ENCODE measurements at places on chromosomes 7 and 10.
A peak's percentile ranks its signal among the peaks of the same experiment; 100 is the strongest.

GRCh38 chr7:104627516-104627915 lies 299.1 kb downstream of the LHFPL3 start:
- no peak for DNase-seq

DNA sequence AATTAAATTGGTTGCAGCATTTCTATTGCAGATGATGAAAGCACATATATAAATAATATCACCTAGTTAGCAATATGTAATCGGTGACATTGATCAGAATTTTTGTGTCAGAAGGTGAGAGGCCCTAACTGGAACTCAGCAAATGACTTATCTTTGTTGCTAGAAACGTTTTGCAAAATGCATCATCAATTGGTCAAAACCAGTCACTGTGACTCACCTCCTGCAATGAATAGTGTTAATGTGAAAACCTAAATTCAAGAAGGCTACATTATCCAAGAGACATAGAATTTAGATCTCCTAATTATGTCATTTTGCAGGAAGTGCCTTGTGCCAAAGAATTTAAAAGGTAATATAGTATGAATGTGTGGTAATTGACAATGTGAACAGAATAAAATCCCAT lies 9.8 kb upstream of the PNLIPRP3 start:
- DNase-seq: no peak

DNA sequence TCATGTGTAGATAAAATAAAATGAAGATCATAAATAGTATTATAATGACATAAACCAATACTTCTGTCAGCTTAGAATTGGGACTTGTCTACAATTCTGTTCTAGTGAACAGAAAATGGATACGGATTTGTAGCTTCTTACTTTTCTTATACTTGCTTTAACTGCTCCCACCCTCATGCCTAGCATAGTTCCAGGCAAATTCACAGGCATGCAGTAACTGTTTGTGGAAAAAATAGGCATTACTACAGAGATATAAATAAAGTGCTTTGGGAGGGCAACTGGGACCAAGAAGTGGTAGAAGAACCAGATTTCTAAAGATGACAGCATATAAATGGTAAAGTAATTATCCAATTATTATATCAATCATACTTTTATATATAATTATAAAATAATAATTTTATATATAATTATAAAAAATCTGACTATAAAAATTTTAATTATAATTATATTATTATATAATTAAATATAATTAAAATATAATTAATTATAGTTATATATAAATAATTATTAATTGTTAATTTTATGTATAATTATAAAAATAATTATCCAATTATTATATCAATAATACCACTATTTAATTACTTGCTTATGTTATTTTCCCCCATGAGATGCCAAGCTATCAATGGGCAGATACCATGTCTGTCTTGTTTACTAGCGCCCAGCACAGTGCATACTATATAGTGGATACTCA lies 144.1 kb downstream of the NOC3L start:
- DNase-seq: no peak

DNA sequence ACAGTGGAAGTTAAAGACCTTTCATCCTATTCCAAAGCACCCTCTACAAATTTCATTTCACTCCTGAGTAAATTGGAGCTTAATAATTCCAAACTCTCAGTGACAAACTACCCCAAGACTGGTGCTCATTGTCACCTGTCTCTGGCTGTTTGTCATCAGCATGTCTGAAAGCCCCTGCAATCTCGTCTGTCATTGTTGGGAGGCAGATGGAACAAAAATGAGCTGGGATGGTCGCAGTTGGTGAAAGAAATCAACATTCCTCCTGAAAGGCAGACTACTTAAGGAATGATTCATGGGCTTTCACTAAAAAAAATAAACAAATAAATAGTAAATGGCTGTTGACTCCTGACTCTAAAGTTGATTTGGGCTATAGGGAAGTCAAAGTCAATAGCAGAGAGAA lies 69.7 kb upstream of the PALS2 start:
- DNase-seq: no peak

DNA sequence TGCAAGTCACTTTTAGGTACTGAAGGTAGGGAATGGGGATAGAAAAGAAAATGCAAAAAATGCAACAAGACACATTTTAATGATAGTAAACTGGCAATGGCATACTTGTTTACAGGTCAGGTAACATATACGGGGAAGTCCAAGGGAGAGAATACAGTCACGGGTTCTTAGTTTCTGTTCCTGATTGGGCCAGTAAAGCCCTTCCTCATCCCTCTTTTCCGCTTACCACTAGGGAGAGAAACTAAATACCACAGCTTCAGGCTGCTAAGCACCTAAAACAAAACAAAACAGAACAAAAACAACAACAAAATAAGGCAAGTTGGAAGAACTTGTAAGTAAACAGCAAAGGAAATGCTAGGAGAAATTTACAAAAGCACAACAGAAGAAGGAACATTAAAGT lies 65.2 kb upstream of the OGDHL start:
- DNase-seq: peak; percentile 2

- DNase-seq: no peak
These were observed 234.1 kb downstream of the FOXP2 start for GRCh38 chr7:114648680-114649079.

DNA sequence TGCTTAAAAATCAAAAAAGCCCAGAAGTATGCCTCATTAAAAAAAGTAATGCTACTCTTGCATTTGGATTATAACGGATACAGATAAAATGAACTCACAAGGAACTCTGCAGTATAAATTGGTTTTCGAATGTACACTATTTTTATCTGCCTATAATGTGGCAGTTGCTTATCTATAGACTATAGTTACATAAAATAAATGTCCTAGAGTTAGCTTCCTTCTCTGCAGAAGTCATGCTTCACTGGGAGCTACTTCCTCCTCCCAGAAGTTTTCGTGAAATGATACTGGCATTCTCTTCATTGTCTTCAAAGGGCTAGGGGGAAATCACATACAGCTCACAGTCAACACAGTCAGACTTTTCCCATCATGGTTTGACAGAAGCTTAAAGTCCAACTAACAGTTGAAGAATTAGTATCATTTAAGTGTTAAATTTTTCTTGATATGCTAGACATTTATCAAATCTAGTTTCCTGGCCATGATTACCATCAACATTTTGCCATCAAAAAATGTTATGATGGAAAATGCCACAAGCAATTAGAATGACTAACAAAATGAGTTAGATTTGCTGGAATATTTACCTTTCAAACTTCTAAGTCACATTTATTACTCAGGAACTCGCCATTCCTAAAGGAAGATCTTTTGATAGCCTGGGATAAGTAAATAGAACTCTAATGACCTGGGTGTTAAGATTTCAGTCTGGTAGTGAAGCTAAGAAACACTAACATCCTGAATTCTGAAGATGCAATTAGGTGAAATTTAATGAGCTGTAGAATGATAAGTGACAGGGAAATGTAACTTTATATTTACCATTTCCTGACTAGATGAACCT lies 87.3 kb upstream of the TRIL start:
- DNase-seq: no peak

GRCh38 chr10:69741671-69742355 lies 59.9 kb upstream of the COL13A1 start:
- DNase-seq: no peak

DNA sequence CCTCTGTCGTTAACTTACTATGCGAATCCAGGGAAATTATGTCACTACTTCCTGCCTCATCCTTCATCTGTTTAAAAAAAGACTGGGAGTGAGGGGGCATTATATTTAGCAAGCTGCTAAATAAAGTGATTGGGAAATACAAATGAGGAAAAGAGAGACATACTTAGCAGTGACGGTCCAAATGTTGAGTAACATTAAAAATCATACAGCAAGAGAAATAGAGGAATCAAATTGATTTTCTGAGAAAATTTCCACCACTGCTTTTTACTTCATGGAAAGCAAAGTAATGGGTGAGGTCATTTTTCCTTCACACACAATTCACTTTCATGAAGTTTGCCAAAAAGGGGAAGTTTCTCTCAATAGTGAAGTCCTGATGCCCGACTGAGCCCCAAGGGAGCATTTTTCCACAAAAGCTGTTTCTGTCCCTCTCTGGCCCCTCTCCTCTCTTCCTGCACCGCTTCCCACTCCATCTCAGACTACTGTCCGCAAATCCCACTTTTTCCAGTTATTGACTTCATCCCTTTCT lies 61.9 kb upstream of the ADO start:
- DNase-seq: peak; percentile 50

- no peak for DNase-seq
These were observed 19.0 kb upstream of the PPIF start for GRCh38 chr10:79328147-79328701.

DNA sequence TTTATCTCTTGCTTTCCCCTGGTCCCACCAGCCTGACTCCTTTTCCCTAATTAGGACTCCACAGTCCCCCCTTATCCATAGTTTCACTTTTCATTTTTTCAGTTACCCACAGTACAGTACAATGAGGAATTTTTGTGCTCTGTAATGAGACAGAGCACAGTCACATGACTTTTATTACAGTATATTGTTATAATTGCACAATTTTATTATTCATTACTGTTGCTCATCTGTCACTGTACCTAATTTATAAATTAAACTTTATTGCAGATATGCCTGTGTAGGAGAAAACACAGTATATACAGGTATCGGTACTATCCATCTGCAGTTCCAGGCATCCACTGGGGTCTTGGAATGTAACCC lies 125.4 kb downstream of the KCNMA1 start:
- no peak for DNase-seq

DNA sequence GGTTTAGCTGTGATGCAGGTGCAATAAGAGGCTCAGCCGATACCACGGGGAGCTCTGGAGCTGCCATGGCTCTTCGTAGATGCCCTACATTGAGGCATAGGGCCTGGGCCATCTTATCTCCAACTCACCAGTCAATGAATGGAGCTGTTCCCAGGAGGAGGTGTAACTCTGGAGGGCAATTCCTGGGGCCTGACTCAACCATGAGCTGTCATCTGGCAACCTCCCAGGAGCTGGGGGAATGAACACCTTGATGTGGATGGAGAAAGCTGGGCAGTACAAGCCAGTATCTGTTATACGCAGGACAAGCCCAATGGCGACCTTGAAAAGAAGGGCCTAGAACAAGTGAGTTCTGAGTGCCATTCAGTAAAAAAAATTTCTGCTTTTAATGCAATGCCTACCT lies 224.0 kb upstream of the PLXDC2 start:
- no peak for DNase-seq

- DNase-seq: no peak
These were observed 32.1 kb downstream of the UMAD1 start for GRCh38 chr7:7672545-7673239.

- DNase-seq: no peak
These were observed 39.5 kb upstream of the GJD4 start for GRCh38 chr10:35565602-35566081.

- DNase-seq: peak; percentile 30
These were observed 52.6 kb upstream of the CAPZA2 start for GRCh38 chr7:116809636-116810266.

DNA sequence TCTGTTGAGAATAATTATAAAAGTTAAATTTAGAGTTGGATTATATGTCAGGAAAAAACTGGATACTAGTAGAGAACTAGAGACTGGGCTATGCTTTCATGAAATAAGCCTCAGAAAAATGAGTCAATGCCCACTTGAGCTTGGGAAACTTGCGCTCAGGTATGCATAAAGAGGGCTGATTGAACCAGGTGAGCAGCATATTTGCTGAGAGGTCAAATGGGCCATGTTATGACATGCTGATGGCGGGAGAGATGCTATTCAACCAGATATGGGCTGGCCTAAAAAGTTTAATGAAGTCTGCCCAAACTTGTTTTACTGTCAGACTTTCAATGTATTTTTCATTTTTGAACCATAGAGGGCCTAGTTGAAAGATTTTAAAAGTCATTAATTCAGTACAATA lies 837.6 kb upstream of the GHITM start:
- DNase-seq: no peak

- no peak for DNase-seq
These were observed 34.9 kb downstream of the FAM204A start for GRCh38 chr10:118307220-118307619.

- DNase-seq: no peak
These were observed 1.1 kb downstream of the WASL start for GRCh38 chr7:123747620-123748141.

DNA sequence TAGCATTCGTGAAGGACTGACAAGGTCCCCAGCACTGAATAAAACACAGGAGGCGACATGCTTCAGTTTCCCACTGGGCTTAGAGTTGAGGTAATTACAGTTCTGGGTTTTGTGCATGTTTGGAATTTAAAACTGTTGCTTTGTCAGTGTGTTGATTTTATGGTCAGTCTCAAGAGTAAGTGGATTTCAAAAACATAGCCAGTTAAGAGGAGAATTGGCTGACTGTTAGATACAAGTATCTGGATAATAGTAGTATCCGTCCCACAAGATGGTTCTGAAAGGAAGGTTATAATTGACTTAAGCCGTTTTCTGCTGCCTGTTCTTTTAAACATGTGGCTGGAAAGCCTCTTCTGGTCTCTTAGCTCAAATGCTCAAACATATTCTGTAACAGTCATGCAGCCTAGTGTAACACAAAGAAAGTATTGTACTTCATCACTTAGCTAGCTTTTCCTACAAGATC lies 170.9 kb downstream of the POLR1F start:
- DNase-seq: no peak

DNA sequence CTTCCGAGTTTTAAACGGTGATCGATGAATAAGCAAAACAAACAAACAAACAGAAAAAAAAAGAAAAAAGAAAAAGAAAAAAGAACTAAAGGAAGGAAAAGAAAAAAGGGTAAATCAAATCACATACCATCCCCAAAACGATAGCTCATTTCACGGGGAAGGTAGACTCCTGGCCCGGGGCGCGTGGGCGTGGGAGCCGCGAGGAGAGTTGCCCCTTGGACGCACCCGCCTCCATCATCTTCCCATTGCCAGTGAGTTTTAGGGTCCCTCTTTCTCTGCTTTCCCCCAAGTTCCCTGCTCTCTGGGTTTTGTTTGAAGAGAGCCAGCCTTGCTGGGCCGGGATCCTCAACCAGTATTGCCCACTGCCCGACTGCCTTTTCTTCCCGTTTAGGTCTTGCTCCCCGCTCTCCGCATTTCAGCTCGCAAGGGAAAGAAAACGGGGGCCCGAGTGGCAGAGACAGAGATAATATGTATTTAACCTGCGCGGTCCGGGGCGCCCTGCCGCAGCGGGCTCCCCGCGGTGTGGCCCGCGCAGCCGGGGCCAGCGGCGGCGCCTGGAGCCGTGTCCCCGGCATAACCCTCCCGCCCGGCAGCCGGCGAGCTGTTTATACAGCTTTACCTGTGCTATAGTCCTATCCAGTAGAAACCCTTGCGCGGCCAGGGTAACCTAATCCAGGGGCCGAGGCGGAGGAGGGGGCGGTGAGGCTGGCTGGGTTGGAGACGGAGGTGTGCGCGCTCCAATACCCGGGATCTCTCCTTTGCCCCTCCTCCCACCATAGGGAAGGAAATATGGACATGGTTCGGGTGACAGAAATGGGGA lies 5.2 kb upstream of the GATA3 start:
- no peak for DNase-seq

DNA sequence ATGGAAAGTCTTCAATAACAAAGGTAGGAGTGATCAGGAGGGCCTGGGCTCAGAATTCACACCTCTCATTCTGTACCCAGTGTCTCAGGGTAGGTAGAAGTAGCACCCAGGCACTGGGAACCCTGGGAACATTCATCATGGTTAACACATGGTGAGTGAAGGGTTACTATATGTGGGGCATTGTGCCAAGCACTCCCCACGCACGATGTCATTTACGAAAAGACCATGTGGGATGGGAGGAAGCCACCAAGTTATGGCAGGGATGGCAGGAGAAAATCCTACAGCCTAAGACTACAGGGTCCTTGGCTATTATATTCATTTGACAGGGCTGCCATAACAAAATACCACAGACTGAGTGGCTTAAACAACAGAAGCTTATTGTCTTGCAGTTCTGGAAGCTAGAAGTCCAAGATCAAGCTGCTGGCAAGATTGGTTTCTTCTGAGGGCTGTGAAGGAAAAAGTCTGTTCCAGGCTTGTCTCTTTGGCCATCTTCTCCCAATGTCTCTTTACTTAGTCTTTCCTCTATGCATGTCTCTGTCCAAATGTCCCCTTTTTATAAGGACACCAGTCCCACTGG lies 27.7 kb upstream of the DDIT4 start:
- DNase-seq: no peak
